Endothelial cell of umbilical vein (primary cell): ENCODE measurements at places on chromosomes 1 and 21. TPM values are rescaled to one million over a fixed set of nuclear protein-coding genes. Genes with fewer than 3 reads are reported as not detected.

TRAF3IP3 gene
- total RNA-seq = not detected in 2 replicates

C4BPA gene
- not detected in 2 replicates for total RNA-seq

OR2M3 gene
- total RNA-seq = not detected in 2 replicates

BNIPL gene
- 0.42 and 0.67 TPM in 2 replicates for total RNA-seq

DNA sequence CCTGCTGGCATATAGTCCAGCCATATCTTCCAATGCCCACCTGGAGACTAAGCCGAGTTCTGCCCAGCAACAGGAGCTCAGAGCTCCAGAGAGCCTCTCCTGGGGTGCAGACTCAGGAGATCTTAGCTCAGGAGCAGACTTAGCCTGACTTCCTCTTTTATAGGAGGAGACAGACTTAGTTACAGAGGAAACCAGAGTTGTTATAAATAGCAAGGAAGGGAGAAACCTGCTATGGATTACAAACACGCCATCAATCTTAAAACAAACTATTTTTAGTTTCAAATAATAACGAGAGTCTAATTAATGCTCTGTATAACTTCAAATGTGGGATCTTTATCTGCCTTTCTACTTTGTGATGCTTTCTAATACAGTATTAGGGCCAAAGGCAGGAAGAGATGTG is 3.3 kb upstream of the KIF21B start:
- DNase-seq = no peak

DNA sequence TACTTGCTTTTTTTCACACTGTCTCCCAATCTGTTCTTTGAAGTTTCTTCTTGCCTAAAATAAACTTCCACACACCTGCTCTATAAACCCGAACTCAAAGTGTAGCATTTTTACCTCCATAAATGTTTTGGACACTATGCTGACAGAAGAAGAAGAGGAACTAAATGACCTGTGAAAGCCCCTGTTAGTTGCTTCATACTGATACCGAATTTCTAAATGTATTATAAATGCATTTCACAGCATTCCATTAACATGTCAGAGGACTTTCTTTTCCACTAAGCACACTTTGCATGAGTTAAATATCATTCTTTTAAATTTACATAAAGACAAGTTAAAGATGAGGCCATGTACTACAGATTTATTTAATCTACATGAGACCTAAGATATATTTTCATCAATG is 281.0 kb downstream of the SMYD3 start:
- no peak for DNase-seq
